ENCODE measurements at places on chromosomes 11 and 22. TPM values are rescaled to one million over a fixed set of nuclear protein-coding genes. Genes with fewer than 3 reads are reported as not detected.

DNA sequence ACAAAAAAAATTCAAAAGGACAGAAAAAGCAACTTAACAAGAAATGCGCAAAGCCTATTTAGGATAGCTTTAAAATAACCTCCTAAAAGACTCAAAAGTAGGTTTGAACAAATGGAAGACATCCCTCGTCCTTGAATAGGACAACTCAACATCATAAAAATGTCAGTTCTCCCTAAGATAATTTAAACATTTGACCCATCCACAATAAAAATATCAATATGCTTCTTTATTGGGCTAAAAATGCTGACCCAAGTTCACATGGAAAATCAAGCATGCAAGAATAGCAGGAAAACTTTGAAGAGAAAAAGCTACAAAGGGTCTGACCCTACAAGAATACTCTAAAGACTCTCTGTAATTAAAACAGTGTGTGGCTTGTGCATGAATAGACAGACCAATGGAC lies 12.1 kb upstream of the KCTD17 start:
- no peak for ATAC-seq

- no peak for ATAC-seq
These were observed 90.0 kb downstream of the CCDC81 start for GRCh38 chr11:86464509-86465221.

- no peak for ATAC-seq
These were observed 5.1 kb upstream of the C11orf24 start for GRCh38 chr11:68276861-68277260.

DNA sequence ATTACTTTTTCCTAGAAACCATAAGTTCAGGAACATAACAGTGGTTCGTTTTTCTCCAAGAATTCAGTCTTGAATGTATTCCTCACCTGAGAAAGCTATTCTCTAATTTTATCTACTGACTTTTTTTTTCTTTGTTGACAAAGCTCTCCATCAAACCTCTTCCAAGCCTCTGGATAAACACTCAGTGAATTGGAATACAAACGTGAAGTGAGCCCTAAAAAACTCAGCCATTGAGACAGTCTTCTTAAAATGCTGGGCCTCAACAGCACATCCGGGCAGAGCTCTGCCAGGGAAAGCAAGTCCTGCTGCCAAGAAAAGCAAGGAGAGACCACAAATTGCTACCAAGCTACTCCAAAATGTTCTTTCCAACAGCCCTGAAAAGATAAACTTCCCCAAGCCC lies 7.7 kb upstream of the SLC1A2 start:
- no peak for ATAC-seq

GRCh38 chr22:35442471-35442870 lies 42.5 kb downstream of the MCM5 start:
- ATAC-seq, result no peak

- ATAC-seq, result no peak
These were observed 27.6 kb upstream of the APLP2 start for GRCh38 chr11:130042093-130042591.

DNA sequence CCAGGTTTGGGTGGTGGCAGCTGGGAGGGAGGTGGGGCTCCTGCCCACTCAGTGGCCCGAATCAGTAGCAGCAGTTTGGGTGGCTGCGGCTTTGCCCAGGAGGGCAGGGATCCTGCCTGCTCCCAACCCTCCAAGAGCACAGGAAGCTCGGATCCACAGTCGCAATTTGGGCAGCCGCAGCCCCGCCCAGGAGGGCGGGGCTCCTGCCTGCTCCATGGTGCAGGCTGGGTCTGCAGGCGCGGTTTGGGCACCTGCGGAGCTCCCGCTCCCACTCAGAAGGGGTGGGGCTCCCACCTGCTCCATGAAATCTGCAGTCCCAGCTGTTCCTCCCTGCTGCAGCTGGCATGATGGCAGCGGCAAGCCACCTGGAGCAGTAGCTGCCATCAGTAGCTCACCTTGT lies 38.1 kb upstream of the CALCB start:
- no peak for ATAC-seq

DNA sequence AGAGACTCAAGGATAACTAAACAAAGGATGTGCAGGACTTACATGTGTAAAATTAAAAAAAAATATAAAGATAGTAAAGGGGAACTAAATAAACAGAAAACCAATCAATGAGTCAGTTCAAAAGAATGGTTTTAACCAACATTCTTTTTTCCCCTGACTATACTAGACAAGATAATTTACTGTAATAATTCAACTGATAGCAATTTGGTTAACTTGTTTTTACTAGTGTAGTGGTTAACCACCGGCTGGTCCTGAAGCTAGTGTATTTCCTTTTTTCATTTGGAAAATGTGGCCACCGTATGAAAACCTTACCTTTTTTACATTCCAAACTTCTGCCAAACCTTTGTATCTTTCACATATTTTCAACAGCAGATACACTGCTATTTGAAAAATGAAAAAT lies 123.1 kb downstream of the ARHGAP42 start:
- ATAC-seq, result no peak

- ATAC-seq, result no peak
These were observed 4.5 kb downstream of the OR9Q2 start for GRCh38 chr11:58193391-58193790.

- ATAC-seq, result no peak
These were observed 24.9 kb downstream of the FDX1 start for GRCh38 chr11:110454609-110455008.

DNA sequence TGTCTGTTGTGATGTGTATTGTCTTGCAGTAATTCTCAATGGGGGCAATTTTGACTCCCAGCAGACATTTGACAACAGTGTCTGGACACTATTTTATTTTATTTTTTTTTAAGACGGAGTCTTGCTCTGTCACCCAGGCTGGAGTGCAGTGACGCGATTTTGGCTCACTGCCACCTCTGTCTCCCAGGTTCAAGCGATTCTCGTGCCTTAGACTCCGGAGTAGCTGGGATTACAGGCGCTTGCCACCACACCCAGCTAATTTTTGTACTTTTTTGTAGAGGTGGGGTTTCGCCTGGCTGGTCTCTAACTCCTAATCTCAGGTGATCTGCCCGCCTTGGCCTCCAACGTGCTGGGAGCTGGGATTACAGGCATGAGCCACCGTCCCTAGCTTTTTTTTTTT lies 1.4 kb downstream of the RPS6KB2 start:
- ATAC-seq, result no peak

GRCh38 chr11:1650034-1650917 lies 20.7 kb downstream of the KRTAP5-5 start:
- ATAC-seq, result no peak

- ATAC-seq, result peak; percentile 26
These were observed 15.1 kb downstream of the UQCR10 start for GRCh38 chr22:29782061-29782845.

GRCh38 chr11:117217141-117218084 lies 14.5 kb downstream of the PCSK7 start:
- ATAC-seq, result peak; percentile 21

DNA sequence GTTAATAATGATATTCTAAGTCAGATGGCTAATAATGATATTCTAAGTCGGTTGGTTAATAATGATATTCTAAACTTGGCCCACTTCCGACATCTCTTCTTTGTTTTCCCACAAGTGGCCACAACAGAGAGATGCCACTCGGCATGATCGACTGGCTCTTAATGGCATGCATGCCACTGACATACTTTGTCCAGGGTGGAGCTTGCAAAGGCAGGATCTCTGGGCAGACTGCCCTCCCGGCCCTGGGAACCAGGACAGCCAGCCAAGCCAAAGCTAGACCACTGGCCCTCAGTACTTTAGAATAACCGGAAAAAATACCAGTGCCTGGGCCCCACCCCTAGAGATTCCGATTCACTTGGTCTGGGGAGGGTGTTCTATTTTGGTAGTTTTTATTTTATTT lies 78.1 kb downstream of the KIAA1671 start:
- no peak for ATAC-seq

GRCh38 chr11:13446444-13446843 lies 16.6 kb downstream of the BTBD10 start:
- no peak for ATAC-seq

DNA sequence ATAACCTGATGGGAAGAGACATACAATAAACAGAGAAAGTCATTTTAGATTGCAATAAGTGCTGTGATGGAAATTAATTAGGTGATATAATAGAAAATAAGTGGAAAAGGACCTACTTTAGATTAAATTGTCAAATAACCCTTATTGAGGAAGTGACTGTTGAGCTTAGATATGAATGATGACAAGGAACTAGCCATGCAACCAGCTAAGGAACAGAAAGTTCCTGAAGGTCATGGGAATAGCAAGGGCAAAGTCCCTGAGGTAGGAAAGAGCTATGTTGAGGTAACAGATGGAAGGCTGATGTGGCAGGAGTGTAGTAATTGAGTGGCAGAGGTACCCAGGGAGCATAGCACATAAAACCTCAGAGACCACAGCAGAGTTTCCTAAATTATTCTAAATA lies 135.2 kb downstream of the WNT11 start:
- no peak for ATAC-seq

The ABCC8 gene
- total RNA-seq, result 0.23 TPM

The ISX gene
- not detected for total RNA-seq

The MS4A6E gene
- not detected for total RNA-seq

The VPREB1 gene
- not detected for total RNA-seq

The NAV2 gene
- total RNA-seq, result 19.5 TPM

Measured in gastroesophageal sphincter (tissue), 4 donors.